ENCODE measurements at places on chromosomes 4 and X.

DNA sequence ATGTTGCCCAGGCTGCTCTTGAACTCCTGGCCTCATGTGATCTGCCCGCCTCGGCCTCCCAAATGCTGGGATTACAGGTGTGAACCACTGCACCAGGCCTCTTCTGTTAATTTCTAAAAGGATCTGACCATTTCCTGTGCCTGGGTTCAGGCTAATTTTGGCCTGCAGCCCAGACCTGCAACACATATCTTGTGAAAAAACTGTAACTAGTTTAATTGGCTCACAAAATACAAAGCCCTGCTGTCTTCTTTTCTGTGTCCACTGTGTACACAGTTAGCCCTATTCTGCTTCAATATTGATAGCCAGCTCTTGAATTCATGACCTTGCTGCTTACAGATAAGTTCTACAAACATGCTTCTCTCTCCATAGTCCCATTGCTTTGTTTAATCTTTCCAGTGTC, 753.5 kb downstream of the PDHA2 start:
- no peak for DNase-seq

- no peak for DNase-seq
These were observed 32.0 kb upstream of the FGF16 start for GRCh38 chrX:77415161-77415560.

DNA sequence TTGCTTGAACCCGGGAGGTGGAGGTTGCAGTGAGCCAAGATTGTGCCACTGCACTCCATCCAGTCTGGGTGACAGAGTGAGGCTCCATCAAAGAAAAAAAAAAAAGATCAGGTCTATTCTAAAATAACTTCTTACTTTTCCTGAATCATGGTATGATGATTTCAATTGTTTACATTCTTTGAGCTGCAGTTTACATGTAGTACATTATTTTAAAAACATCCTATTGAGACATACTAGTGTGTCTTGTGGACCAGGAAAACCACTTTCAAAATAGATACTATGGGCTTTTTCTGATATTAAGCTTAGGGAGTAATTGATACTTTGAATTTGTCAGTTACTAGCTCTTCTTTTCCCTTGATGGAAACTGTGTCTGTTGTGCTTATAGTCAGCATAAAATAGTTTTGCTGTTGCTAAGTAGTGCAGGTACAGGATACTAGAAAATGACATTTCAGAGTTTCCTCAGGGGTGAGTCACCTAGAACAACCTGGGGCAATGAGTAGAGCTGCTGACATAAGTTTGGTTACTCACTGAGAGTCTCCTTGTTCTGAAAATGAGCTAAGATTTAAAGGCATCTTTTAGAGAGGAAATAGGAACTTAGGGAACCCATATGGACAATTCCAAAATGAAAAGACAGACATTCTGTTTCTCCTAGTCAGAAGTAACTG, 53.2 kb upstream of the C4orf54 start:
- DNase-seq, result no peak

- no peak for DNase-seq
These were observed 1.5 kb downstream of the BEND4 start for GRCh38 chr4:42150653-42151567.

- no peak for DNase-seq
These were observed 129.4 kb upstream of the ARSJ start for GRCh38 chr4:114108869-114109268.

DNA sequence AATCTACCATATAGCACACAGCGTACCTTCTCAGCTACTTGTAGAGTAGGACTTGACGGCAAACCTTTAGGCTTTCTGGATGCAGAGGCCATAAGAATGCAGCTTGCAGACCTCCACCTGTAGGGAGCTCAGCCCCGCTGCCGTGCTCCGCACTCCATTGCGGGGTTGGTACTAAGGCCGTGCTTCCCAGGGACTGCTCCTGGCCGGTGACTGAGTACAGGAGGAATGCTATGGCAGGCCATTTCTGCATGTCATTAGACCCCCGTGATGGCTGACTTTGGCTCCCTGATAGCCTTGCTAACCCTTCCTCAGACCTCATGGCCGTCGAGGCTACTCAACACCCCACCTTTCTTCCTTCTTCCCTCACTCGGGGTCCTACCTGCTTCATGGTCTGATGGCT, 26.4 kb downstream of the TIGD2 start:
- no peak for DNase-seq

- no peak for DNase-seq
These were observed 321.6 kb downstream of the ARHGAP10 start for GRCh38 chr4:148053298-148054003.

DNA sequence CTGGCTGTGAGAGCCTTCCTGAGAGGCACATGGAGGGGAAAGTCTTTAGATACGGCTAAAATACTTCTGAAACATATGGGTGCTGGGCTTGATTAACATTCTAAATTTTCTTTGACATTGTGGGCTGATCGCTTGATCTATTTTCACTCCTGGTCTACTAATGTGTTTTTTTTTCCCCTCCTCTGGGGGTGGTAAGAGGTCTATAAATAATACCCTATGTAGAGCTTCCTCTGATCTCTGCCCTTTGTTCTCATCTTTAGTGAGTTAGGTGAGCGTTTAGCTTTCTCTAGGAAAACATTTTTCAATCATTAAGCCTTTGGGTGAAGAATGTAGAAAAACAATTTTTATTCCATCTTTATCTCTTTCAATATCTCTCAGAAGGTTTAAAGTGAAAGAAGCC, 9.8 kb downstream of the SLC4A4 start:
- DNase-seq, result no peak

- no peak for DNase-seq
These were observed 178.3 kb downstream of the AFAP1 start for GRCh38 chr4:7761312-7761711.

DNA sequence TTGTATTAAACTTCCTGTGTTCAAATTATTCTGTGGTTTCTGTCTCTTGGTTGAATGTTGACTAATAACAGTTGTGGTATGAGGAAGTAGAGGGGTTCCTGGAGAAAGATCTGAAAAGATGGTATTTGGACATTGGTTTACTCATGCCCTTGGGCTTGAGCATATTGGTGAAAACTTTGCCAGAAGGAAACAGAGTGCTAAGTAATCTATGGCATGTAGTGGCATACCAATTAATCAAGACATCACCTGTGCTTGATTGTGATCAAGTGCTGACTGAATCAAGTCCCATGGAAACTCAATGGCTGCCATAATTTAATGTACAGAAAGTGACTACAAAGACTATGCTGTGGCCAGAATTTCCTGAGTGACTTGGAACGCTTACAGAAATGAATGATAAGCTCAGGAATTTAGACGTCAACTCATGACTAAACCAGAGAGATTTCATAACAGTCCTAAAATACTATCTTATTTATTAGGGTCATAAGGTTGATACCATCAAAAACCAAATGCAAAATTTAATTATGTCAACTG, 2062.9 kb downstream of the ARAP2 start:
- DNase-seq, result no peak

DNA sequence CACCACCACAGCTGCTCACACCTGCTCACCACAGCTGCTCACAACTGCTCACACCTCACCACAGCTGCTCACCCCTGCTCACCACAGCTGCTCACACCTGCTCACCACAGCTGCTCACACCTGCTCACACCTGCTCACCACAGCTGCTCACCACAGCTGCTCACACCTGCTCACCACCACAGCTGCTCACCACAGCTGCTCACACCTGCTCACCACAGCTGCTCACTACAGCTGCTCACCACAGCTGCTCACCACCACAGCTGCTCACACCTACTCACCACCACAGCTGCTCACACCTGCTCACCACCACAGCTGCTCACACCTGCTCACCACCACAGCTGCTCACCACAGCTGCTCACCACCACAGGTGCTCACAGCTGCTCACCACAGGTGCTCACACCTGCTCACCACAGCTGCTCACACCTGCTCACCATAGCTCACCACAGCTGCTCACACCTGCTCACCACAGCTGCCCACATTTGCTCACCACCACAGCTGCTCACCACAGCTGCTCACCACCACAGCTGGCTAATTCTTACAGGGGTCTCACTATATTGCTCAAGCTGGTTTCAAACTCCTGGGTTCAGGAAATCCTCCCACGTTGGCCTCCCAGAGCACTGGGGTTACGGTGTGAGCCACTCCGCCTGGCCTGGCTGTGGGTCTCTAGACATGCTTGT, 30.4 kb upstream of the CPLX1 start:
- DNase-seq, result no peak

DNA sequence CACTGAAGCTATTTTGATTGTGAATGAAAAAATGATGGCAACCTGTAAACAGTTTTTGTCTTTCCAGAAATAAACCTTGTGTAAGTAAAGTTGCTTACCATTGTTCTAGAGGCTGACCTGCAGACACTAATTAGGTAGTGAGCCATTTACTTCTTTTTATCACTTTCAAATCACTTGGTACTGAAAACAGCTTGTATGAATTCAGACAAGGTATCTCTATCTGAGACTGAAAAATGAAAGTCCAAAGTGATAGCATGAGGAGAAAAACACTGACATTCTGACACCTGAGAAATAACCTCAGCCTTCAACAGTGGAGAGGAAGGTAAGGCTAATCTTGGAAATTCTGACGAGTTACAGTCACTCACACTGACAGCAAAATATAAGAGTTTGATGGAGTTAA, 238.8 kb downstream of the GPC3 start:
- no peak for DNase-seq

- no peak for DNase-seq
These were observed 17.1 kb upstream of the GPRIN3 start for GRCh38 chr4:89324671-89325070.

DNA sequence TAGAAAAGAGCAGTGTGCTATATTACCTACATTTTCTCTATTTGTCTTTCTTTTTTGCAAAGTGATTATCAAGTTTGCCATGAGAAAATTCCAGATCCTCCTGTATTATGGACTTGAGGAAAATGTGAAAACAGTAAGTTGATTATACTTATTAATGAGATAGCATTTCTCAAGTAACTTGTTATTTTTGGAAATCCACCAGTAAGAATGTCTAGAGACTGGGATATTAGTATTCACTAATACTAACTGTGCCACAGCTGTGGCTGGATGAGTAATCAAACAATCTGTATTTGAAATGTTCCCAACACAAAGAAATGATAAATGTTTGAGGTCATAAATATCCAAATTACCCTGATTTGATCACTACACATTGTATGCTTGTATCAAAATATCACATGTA, 147.0 kb upstream of the CTSO start:
- no peak for DNase-seq

GRCh38 chr4:15912961-15913630, 25.4 kb downstream of the FGFBP1 start:
- DNase-seq, result no peak

- no peak for DNase-seq
These were observed 13.0 kb downstream of the KLF3 start for GRCh38 chr4:38676986-38677385.

- no peak for DNase-seq
These were observed 128.4 kb downstream of the ZMAT1 start for GRCh38 chrX:101803451-101803850.

- no peak for DNase-seq
These were observed 136.0 kb upstream of the HPGD start for GRCh38 chr4:174658246-174658645.

- DNase-seq, result no peak
These were observed 131.5 kb upstream of the LDB2 start for GRCh38 chr4:17029964-17030363.

DNA sequence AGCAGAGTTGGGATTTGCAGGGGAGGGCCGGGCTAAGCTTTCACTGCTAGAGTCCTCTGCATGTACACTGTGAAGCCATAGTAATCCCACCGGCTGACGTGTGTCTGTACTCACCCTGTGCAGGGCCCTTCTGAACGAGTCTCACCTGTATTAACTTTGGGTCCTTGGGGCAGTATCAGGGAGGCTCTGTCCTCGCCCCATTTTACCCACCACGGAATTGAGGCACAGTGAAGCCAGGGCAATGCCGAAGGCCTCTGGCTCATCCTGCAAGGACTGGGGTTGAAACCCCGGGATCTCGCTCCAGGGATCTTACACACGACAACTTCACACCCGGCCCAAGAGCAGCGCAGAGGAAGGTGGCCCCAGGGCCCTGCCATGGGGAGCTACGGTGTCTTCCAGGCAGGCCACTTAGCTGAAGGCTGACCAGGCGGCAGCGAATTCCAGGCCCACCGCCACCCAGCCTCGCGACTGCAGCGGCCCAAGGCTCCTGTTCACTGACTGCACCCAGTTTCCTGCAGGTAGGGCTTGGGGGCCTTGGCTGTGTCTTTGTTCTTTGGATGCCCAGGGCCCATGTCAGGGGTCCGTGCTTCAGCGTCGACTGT, 75.5 kb upstream of the ADRA2C start:
- DNase-seq, result no peak

DNA sequence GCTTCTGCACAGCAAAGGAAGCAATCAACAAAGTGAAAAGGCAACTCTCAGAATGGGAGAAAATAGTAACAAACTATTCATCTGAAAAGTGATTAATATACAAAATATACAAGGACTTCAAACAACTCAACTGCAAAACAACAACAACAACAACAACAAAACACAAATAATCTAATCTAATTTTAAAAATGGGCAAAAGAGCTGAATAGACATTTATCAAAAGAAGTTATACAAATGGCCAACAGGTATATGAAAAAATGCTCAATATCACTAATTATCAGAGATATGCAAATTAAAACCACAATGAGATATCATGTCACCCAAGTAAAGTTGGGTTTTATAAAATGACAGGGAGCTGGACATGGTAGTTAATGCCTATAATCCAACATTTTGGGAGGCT, 602.8 kb upstream of the DIAPH2 start:
- no peak for DNase-seq

DNA sequence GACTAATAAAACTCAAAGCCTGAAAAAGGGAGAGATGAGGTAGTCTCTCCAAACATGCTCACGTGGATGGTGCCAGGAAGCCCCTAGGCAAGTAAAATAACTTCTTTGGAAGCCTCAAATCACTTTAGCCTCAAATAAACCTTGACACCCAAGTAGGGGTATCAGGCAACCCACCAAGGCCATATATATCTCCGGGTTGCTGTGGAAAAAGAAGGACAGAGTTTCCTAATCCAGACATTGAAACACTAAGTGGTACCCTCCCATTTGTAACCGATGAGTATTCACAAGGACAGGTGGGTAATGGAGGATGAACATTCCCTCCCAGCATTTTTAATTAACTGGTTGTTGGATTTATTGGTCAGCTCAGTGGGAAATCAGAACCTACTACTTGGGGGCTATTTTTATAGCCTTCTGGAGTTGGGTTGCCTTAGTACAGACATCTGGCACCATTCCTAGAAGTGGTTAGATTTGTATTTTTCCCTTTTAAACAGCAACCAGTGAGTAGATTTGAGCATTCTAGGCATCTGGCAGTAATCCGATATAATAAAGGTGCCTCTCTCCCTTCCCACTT, 87.7 kb downstream of the GPC3 start:
- DNase-seq, result no peak

GRCh38 chrX:51395810-51396728, 63.4 kb downstream of the NUDT10 start:
- DNase-seq, result no peak

GRCh38 chr4:165517216-165517615, 138.4 kb downstream of the CPE start:
- no peak for DNase-seq
